ENCODE measurements at places on chromosomes 6 and 20.

DNA sequence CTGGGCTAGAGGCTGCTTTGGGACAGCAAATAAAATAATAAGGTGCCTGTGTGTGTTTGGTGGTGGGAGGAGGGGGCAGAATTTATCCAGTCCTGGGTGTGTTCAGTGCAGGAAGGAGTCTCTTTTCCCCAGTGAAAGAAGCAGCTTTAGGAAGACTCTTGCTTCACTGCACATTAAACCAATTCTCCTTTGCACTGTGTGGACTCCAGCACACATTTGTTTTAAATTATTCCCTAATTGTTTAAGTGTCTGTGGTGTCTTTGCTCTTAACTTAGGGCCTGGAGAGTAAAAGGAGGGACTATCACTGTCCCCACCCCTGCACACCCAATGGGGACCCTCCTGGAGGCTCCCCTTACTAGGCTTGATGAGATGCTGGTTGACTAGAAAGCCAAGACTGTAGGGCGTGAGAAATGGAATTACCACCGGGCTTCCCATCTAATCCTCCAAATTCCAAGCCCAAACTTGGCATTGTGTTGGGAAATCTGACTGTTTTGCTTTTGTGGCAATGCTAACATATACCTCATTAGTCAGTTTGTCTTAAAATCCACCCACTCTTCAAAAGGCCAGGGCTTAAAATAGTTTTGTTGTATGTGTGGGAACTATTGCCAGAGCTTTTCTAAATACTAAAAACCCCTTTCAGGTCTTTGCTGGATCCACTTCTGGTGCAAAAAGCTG lies 13.5 kb upstream of the DAAM2 start:
- no peak for DNase-seq

DNA sequence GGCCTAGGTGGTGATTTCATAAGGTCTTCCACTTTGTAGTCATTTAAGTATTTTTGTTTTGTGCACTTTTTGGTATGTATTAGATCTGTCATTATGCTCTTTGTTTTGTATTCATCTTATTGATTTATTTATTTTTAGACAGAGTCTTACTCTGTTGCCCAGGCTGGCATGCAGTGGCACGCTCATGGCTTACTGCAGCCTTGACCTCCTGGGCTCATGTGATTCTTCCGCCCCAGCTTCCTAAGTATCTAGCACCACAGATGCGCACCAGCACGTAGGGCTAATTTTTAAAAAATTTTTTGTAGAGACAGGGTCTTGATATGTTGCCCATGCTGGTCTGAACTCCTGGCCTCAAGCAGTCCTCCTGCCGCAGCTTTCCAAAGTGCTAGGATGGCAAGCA lies 30.6 kb downstream of the TPX2 start:
- DNase-seq: no peak

- DNase-seq: no peak
Observed at GRCh38 chr6:72151742-72152141, 265.4 kb downstream of the RIMS1 start.

GRCh38 chr6:38775870-38776269 lies 60.8 kb downstream of the DNAH8 start:
- no peak for DNase-seq

GRCh38 chr20:3797226-3797545 lies 1.1 kb downstream of the CDC25B start:
- no peak for DNase-seq

- peak; percentile 77 for DNase-seq
Observed at GRCh38 chr20:2688041-2688591, 4.5 kb upstream of the EBF4 start.

GRCh38 chr6:89828988-89829471 lies 650 bp upstream of the CASP8AP2 start:
- DNase-seq: peak; percentile 27

DNA sequence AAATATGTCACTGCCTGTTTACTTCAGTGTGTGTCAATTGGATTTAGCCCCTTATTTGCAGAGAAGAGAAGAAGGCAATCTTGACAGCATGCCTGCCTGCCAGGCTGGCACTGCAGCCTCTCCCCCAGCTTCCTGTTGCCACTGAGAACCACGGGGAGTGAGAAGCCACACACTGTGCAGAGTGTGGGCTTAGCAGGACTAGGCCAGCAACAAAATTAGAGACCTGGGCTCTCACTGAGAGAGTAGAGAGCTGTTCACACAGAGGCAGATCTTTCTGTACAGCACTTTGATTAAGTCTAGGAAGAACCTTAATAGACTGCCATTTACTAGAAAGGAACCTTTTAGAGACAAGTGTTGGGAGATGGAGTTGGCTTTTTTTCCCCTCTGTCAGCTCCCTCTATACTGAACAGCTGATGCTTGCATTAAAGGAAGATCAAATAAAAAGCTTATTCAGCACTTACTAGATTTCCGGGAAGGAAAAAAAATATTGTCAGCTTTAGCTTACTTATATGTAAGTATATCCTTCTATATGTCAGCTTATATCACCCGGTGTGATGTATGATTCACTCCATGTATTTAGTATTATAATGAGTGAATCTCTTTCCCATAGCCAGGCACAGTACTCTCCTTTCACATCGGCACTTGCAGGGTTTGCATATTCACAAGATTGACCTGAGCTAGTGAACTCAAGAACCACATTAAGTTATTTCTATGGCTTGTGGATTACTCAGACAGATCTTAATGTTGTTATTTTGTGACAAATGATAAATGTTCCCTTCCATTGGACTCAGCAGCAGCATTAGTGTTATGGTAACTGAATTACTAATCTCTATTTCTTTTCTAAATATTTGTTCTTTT lies 851.0 kb upstream of the EPHA7 start:
- no peak for DNase-seq

- no peak for DNase-seq
Observed at GRCh38 chr6:150632785-150633485, 33.2 kb downstream of the PLEKHG1 start.

DNA sequence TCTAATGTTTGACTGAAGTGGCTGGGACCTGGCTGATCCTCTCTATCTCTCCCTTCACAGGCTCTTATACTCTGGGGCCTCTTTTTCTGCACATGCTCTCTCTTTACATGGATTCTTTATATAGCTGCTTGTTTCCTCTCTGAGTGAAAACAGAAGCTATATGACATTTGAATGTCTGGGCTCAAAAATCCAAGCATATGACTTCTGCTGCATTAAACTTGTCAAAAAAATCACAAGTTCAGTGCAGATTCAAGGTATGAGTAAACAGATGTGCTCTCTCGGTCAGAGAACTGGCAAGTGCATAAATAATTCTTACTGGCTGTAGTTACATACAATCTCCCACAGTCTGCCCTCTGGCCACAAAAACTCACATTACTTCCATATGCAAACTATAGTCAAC lies 96.6 kb downstream of the LCA5 start:
- DNase-seq: no peak

GRCh38 chr6:21900730-21901129 lies 307.2 kb downstream of the SOX4 start:
- no peak for DNase-seq

DNA sequence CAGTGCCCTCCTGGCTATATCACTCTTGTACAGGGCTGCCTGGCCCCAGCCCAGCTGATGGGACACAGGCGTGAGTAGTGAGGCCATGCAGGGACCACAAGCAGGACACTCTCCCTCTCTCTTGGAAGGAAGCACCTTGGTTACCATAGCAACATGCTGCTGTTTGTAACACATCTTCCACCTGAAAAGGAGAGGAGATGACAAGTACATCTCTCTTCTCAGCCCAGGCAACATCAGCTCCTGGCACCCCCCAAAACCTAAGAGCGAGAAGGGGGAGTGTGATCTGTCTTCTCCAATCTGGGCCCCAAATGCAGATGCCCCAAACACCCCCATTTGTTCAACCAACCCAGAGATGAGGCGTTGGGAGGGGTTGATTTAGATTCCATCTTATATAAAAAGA lies 49.9 kb downstream of the KCNB1 start:
- no peak for DNase-seq

DNA sequence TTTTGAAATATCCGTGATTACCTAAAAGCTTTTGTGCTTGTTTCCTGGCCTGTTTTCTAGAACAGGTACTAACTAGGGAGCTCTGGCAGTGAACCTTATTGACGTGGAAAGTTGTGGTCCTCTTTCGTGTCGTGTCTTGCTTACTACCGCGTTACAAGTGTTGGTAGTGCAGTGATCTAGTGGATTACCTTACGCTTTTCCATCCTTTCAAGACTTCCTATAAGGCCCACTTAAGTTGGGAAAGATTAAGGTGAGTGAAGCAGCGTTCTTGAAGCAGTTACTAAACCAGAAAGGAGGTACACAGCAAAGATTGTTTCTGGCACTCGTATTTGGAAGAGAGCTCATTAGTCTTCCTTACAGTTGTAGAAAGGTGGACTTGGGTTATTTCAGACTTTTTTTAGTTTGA lies 1.9 kb downstream of the PNRC1 start:
- no peak for DNase-seq

GRCh38 chr20:12575352-12576095 lies 433.2 kb upstream of the SPTLC3 start:
- DNase-seq: no peak

- no peak for DNase-seq
Observed at GRCh38 chr20:51511861-51512619, 30.5 kb downstream of the NFATC2 start.

DNA sequence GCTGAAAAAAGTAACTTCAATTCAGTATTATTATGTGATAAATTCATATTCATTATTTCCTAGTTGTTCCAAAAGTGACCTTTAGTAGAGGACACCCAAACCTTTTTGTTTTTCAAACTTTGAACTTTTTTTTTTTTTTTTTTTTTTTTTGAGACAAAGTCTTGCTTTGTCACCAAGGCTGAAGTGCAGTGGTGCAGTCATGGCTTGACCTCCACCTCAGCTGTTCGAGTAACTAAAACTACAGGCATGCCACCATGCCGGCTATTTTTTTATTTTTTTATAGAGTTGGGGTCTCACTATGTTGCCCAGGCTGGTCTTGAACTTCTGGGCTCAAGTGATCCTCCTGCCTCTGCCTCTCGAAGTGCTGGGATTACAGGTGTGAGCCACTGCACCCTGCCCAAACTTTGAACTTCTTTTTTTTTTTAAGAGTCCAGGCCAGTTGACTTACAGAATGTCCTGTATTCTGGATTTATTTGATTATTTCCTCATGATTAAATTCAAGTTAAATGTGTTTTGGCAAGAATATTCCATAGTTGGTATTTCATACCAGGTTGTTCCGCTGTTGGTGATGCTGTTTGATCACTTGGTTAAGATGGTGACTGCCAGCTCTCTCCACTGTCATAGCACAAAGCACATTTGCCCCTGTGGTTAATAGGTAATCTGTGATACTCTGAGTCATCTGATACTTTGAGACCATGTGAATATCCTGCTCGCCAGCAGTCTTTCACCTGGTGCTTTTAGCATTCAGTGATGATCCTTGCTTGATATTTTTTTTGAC lies 48.0 kb downstream of the VAPB start:
- DNase-seq: no peak

DNA sequence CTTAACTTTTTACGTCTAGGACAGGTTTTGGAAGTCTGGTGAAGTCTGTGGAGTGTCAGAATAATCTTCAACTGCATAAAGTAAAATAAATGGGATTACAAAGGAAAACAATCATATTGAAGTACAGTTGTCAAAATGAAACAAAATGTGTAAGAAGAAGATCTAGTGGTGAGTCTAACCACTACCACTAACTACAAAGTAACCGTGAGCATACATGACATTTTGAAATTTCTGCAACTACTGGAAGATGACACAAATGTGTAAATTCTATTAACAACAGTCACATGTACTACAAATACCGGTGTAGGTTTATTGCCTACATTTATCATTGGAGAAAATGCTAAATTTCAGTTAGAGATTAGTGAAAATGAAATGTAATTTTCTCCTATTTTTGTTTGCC lies 29.7 kb downstream of the VPS52 start:
- DNase-seq: no peak

DNA sequence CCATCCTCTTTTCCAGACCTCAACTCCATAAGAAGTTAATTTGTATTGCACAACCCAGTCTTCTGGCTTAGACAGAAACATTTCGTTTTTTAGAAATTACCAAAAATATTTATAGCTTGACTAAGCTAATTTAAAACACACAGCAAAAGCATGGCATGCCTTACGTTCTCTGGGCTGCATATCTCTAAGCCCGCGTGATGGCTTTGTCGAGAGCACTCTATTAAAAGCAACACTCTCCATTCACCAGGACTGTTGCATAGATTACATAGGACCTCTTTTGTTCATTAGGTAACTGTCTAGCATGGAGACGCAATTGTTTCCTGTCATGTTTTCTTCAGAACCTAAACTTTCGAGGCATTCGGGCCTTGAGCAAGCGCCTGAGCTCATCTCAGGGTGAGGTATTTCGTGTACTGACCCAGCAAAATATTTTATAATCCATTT lies 104.5 kb downstream of the IBTK start:
- DNase-seq: no peak

GRCh38 chr6:53737746-53738145 lies 57.1 kb upstream of the LRRC1 start:
- no peak for DNase-seq

- no peak for DNase-seq
Observed at GRCh38 chr6:121247386-121247785, 86.9 kb downstream of the TBC1D32 start.

DNA sequence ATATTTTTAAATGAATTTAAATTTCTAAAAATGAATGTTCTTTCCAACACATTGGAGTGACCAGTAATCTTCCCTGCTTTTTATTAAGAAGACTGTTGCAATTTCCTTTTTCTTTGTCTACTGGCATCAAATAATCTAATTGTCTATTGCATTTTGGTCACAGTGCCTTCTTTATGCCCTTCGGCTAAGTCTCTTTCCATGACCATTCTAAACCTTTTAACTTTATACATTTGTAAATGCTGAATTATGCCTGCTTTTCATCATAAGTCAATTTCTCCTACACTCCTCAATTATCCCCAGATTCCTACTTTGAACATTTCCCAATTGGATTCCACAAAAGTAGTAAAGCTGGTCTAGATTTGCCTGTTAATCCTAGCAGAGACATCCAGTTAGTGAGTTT lies 69.1 kb upstream of the HSF2 start:
- DNase-seq: no peak

GRCh38 chr6:73030257-73030656 lies 195.0 kb downstream of the KHDC1L start:
- DNase-seq: no peak

GRCh38 chr20:9236458-9236857 lies 167.6 kb downstream of the PLCB4 start:
- DNase-seq: no peak

GRCh38 chr6:155638200-155638599 lies 182.6 kb upstream of the NOX3 start:
- DNase-seq: no peak

Measured in activated naive CD4-positive, alpha-beta T cell treated with Interleukin-2 at 50 U/mL for 16 hours (primary cell).